ENCODE measurements at places on chromosomes 1 and 21. TPM values are rescaled to one million over a fixed set of nuclear protein-coding genes. Genes with fewer than 3 reads are reported as not detected.

Gene CASZ1
- 0.56 TPM for total RNA-seq

Gene DCST1
- total RNA-seq, result not detected

Gene CYP4B1
- total RNA-seq, result 0.28 TPM

Gene OR2T11
- not detected for total RNA-seq

Gene LEPROT
- 37.4 TPM for total RNA-seq
